Left hindlimb (tissue), 1 donor: ENCODE measurements at places on chromosomes 12 and 14.

DNA sequence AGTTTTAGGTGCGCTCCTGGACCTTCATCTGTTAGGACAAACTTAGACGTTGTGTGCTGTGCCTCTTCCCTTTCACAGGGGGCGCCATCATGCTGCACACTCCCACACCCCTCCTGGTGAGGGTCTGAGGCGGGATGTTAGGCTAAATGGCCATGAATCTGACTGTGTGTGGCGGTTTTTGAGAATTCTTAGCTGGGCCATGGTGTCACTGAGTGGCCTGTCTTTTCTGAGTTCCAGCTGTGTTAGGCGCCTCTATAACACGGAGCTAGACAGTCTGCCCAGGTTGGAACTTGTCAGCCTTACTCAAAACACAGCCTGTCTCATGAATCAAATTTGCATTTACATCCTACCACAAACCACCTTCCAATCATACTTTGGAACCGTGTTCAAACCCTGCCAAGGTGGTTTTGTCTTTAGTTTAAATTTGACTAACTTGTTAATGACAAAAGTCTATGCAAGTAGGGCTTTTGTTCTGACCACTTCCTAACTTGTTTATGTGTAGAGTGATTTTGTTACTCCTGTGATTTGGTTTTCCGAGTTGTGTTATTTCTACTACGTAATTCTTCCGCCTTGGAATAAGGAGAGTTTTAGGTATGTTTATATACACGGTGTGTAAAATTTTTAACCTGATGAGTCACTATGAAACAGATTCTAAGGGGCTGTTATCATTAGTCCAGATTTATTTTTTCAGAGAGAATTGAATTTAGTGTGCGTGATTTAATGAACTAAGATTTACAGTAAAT is 19.6 kb downstream of the ACVR1B start:
- DNase-seq = no peak

GRCh38 chr12:63018273-63018672 is 83.3 kb upstream of the PPM1H start:
- no peak for DNase-seq

GRCh38 chr14:49545071-49545470 is 41.1 kb downstream of the RPS29 start:
- DNase-seq = no peak

DNA sequence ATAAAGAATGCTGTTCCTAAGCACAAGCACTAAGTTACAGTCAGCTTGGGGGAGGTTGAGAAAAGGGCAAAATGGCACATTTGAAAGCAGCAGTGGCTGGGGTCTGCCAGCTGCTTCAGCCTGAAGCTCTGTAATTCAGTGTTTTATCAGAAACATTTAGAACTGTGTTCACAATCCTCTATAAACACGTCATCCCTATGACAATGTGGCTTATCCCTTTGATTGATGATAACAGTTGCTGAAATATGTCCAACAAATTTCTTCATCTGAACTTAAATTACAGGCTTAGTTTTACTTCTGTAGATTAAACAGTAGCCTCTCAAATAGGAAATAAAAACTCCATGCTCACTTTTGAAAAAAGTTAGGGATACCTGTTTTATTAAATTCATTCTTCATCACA is 108.8 kb downstream of the VEZT start:
- DNase-seq = no peak

GRCh38 chr12:632102-632696 is 31.0 kb downstream of the NINJ2 start:
- no peak for DNase-seq

- no peak for DNase-seq
Measured at GRCh38 chr12:123101526-123101925, 49.4 kb downstream of the PITPNM2 start.

- no peak for DNase-seq
Measured at GRCh38 chr12:109910969-109911348, 10.9 kb downstream of the TCHP start.

- DNase-seq = no peak
Measured at GRCh38 chr14:52824462-52824861, 33.1 kb upstream of the GNPNAT1 start.

DNA sequence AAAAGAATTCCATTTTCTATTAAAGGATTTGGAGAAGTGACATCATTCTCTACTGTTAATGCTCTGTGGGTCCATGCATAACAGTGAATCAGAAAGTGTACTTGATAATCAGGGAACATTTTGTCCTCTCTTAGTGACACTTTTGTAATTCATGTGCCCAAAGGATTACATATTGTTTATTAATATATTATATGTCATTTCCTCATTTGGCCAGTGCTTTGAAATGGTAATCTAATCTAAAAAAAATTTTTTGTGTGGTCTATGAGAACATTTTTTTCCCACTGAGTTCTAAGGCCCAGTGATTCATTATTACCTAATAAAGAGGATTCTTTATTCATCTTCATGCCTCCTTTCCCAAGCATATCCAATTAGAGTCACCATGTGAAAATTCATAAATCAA is 79.7 kb upstream of the MYF6 start:
- no peak for DNase-seq

GRCh38 chr14:75267141-75267721 is 11.4 kb upstream of the FOS start:
- no peak for DNase-seq
